ENCODE measurements at places on chromosomes 16 and 17. TPM values are rescaled to one million over a fixed set of nuclear protein-coding genes. Genes with fewer than 3 reads are reported as not detected.
A peak's percentile ranks its signal among the peaks of the same experiment; 100 is the strongest.

The CCDC137 gene
- polyA plus RNA-seq: 55.1 TPM

- DNase-seq: peak; percentile 85
- peaks cover 25% of the 10 kb centered on the region for H3K4me1 ChIP-seq
- H3K4me3 ChIP-seq: peak overlapping the region; percentile 91
- H3K27ac ChIP-seq: peak overlapping the region; percentile 97
Measured at GRCh38 chr17:44219108-44219615, 313 bp downstream of the UBTF start.

- peaks cover 23% of the 10 kb centered on the region for H3K4me1 ChIP-seq
- DNase-seq: no peak
- peaks cover 9% of the 10 kb centered on the region for H3K36me3 ChIP-seq
- H3K4me3 ChIP-seq: peak overlapping the region; percentile 51
Measured at GRCh38 chr17:66301367-66301863, 998 bp upstream of the PRKCA start.

The FADS6 gene
- polyA plus RNA-seq: not detected

DNA sequence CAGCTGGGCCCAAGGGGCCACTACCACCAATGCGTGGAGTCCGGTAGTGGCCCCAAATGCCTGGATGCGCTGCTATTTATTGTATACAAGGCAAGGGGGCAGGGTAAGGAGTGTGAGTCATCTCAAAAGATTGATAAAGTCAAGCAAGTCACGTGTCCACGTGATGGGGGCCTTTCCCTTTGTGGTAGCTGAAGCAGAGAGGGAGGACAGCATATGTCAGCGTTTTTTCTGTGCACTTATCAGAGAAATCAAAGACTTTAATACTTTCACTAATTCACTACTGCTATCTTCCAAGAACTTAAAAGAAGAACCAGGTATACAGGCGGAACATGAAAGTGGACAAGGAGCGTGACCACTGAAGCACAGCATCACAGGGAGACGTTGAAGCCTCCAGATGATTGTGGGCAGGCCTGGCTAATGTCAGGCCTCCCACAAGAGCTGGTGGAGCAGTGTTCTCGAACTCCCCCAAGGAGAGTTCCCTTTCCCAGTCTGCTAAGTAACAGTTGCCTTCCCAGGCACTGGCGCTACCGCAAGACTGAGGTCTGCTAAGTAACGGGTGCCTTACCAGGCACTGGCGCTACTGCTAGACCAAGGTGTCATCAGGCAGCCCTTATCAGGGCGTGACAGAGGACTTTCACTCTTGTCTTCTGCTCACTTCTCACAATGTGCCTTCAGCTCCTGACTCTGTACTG is 10.8 kb upstream of the ASB16 start:
- no peak overlapping the region for H3K27ac ChIP-seq
- no peaks in the 10 kb centered on the region for H3K27me3 ChIP-seq
- peaks cover 5% of the 10 kb centered on the region for H3K36me3 ChIP-seq
- no peak overlapping the region for H3K4me3 ChIP-seq

DNA sequence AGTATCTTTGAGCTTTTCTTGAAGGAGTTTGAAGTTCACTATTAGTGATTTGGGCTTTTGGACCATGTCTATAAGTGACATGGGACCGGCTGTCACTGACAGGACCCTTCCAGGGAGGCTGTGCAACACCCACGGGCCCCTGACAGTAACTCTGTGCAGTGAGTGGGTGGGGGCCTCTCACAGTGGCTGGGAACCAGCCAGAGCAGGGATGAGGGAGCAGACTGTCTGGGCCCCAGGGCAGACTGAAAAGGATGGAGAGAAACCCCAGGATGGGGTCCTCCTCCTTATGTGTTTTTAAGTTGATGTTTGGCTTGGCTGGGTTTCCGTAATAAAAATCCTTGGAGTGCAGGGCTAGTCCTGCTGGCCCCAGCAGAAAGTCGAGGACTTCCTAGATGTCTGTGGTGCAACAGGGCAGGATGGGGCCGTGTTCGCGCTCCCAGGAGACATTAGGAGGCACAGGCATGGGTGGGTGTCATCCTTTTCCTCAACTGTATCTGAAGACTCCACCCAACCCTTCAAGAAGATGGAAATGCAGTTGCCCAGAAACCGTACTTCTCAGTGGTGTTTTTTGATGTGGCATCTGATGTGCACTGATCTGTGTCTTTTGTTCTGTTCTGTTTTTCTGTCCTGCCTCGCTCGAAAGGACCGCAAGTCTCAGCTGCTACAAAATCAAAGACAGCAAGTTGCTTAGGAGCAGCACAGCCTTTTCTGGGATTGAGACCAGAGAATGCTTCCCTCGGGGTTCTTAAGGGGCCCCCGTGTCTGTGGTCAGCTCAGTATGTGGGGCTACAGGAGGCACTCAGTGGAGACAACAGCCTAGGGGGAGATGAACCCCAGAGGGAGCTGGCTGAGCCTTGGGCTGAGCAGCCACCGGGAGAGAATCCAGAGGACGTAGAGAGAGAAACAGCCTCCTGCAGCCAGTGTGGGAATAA is 24.2 kb downstream of the PLD6 start:
- no peaks in the 10 kb centered on the region for H3K4me1 ChIP-seq
- no peak for DNase-seq
- H3K4me3 ChIP-seq: no peak overlapping the region

The PRDM7 gene
- not detected for polyA plus RNA-seq

The CNEP1R1 gene
- polyA plus RNA-seq: 19.2 TPM

- H3K27me3 ChIP-seq: no peaks in the 10 kb centered on the region
- no peak overlapping the region for H3K4me3 ChIP-seq
- H3K27ac ChIP-seq: no peak overlapping the region
Measured at GRCh38 chr16:86707581-86707980, 129.2 kb downstream of the FOXL1 start.

- H3K36me3 ChIP-seq: no peaks in the 10 kb centered on the region
- DNase-seq: no peak
- no peaks in the 10 kb centered on the region for H3K4me1 ChIP-seq
- H3K27me3 ChIP-seq: no peaks in the 10 kb centered on the region
Measured at GRCh38 chr17:5832886-5833285, 237.3 kb upstream of the WSCD1 start.

DNA sequence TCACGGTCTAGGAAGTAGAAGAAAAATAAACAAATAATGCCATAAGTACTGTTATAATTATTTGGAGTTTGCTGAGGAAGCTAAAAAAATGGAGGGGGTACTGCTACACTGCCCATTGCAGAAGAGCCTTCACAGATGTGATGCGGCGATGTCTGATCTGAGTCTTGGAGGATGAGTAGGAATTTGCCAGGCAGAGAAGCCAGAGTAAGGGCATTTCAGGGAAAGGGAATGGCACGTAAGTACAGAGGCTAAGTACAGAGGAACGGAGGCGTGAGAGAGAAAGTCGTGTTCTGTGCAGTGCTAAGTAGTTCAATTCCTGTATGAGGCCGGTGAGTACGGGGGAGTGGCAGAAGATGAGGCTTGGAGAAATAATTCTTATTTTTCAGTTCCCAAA is 741 bp upstream of the GRB2 start:
- peak overlapping the region; percentile 86 for H3K4me3 ChIP-seq
- peaks cover 6% of the 10 kb centered on the region for H3K4me1 ChIP-seq
- DNase-seq: peak; percentile 27

- no peak for DNase-seq
- no peak overlapping the region for H3K27ac ChIP-seq
- H3K4me3 ChIP-seq: no peak overlapping the region
- H3K36me3 ChIP-seq: no peaks in the 10 kb centered on the region
- no peaks in the 10 kb centered on the region for H3K27me3 ChIP-seq
Measured at GRCh38 chr17:356671-357434, 4.2 kb upstream of the RPH3AL start.

DNA sequence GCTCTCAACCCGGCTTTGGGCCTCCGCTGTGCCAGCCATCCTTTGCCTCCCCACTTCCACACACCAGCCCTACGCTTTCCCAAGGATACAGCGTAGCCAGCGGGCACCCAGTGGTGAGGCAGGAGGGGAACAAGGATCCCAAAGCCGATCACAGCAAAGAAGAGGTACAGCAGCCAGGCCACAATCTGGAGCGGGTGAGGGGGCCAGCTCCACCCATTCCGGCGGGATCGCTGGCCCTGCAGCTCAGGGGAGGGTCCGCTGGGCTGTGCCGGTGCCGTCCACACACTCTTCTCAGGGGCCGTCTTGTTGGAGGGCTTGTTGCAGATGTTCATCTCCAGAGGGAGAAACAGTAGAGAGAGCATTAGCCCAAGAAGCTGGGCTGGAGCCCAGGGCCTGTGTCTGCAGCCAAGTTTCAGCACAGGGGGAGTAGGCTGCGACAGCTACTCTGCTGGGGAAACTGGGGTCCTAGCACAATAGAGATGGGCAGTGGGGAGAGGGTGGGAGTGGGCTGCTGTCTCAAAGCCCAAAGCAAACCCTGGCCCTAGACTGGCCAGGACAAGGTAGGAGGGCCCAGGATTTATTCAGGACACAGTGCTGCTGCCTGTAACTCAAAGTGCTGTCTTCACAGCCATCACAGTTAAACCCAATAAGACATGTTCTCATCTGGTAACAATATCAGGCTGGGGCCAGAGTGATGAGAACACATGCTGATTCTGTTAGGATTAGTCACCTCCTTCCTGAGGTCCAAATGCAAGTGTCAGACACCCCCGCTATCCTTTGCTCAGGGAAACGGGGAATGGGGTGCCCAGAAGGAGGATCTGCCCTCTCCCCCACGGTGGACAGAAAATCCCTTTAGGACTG is 9.9 kb downstream of the ZDHHC1 start:
- no peak overlapping the region for H3K4me3 ChIP-seq
- H3K27me3 ChIP-seq: no peaks in the 10 kb centered on the region
- peak overlapping the region; percentile 78 for H3K27ac ChIP-seq
- H3K4me1 ChIP-seq: peaks cover 30% of the 10 kb centered on the region
- H3K36me3 ChIP-seq: no peaks in the 10 kb centered on the region

GRCh38 chr16:89619840-89620239 is 6.4 kb downstream of the DPEP1 start:
- no peak overlapping the region for H3K27ac ChIP-seq
- H3K36me3 ChIP-seq: no peaks in the 10 kb centered on the region
- H3K4me1 ChIP-seq: no peaks in the 10 kb centered on the region
- no peak for DNase-seq

The ABCC12 gene
- not detected for polyA plus RNA-seq

The KCNJ2 gene
- 0.21 TPM for polyA plus RNA-seq

GRCh38 chr17:45394913-45395568 is 37.6 kb downstream of the ARHGAP27 start:
- DNase-seq: peak; percentile 95
- H3K4me1 ChIP-seq: no peaks in the 10 kb centered on the region
- no peak overlapping the region for H3K27ac ChIP-seq
- H3K27me3 ChIP-seq: no peaks in the 10 kb centered on the region

Data from SK-N-SH (cell line).